ENCODE measurements at places on chromosomes 2 and 18. TPM values are rescaled to one million over a fixed set of nuclear protein-coding genes. Genes with fewer than 3 reads are reported as not detected.

DNA sequence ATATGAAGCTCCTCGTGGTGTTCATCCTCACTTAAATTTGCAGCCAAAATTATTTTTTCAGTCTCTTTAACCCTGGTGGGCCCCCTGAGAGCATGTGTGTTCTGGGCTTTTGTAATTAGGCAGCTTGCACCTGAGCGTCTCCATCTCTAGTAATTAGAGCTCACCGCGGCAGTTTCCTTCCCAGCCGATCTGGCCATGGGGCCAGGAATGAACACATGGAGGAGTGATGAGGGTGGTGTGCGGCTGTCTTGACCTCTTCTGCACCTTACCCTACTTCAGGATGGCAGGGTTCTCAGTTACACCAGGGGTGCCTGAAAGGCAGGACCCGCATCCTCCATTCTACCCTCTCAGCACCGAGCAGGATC lies 98.5 kb downstream of the AFF3 start:
- DNase-seq: no peak
- H3K27ac ChIP-seq: peak overlapping the region; percentile 6
- peaks cover 77% of the 10 kb centered on the region for H3K4me1 ChIP-seq
- H3K36me3 ChIP-seq: peaks cover 5% of the 10 kb centered on the region
- H3K4me3 ChIP-seq: no peak overlapping the region

DNA sequence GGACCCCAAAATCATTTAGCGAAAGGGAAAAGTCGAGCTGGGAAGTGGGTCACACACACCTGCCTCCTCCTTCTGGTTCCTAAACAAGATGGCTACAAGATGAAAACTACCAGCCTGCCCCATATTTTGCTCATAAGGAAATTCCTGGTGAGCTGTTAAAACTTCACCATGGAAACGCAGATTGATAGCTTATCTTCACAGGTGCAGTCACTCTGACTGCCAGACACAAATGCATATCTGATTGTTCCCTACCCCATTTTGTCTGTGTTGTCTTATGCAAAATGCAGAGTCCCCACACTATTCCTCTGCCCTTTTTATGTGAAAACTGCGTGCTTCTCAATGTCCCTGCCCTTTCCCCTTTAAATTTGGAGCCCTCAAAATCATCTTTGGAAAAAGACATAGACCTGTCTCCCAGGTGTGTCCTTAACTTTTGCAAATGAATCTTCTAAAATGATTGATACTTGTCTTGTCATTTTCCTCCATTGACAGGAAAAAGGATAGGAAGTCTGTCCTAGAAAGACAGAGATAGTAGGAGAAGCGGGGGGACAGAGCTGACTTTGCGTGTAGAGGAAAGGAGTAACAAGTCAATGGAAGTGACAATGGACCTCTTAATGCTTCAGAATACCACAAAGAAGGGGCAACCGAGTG lies 38.9 kb upstream of the THOC1 start:
- no peak overlapping the region for H3K27ac ChIP-seq
- peaks cover 1% of the 10 kb centered on the region for H3K36me3 ChIP-seq
- H3K4me3 ChIP-seq: no peak overlapping the region
- H3K4me1 ChIP-seq: no peaks in the 10 kb centered on the region

DNA sequence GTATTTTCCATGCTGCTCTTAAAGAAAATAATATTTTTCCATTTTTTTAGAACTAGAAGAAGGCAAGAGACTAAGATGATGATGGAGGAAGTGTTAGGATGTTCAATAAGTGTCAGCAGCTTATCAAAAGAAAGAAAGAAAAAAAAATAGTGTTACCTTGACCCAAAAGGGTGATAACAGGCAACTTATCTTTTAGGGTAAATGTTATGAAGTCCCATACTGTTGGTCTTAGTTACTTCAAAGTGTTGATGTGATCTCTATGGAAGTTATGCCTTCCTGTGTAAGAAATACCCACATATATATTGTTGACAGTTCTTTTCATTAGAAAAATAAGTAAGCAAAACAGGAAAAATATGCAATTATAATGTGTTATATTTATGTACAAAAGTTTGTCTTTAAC lies 143.5 kb downstream of the OTX1 start:
- H3K36me3 ChIP-seq: peaks cover 3% of the 10 kb centered on the region
- DNase-seq: no peak
- H3K4me1 ChIP-seq: no peaks in the 10 kb centered on the region
- H3K27me3 ChIP-seq: no peaks in the 10 kb centered on the region
- no peak overlapping the region for H3K4me3 ChIP-seq

GRCh38 chr2:232532419-232532818 lies 6.5 kb downstream of the CHRND start:
- H3K36me3 ChIP-seq: no peaks in the 10 kb centered on the region
- DNase-seq: peak; percentile 36
- no peaks in the 10 kb centered on the region for H3K4me1 ChIP-seq
- H3K27ac ChIP-seq: no peak overlapping the region

GRCh38 chr2:189253836-189254235 lies 74.3 kb upstream of the COL5A2 start:
- no peak overlapping the region for H3K4me3 ChIP-seq
- H3K4me1 ChIP-seq: peaks cover 45% of the 10 kb centered on the region
- H3K27ac ChIP-seq: peak overlapping the region; percentile 83
- no peaks in the 10 kb centered on the region for H3K27me3 ChIP-seq

GRCh38 chr2:174051741-174052583 lies 86.8 kb upstream of the SP3 start:
- H3K36me3 ChIP-seq: no peaks in the 10 kb centered on the region
- DNase-seq: no peak
- no peaks in the 10 kb centered on the region for H3K27me3 ChIP-seq
- no peak overlapping the region for H3K27ac ChIP-seq

GRCh38 chr2:121028577-121028976 lies 256.4 kb downstream of the TFCP2L1 start:
- no peaks in the 10 kb centered on the region for H3K4me1 ChIP-seq
- no peak overlapping the region for H3K27ac ChIP-seq
- peaks cover 35% of the 10 kb centered on the region for H3K27me3 ChIP-seq
- H3K4me3 ChIP-seq: no peak overlapping the region
- peaks cover 8% of the 10 kb centered on the region for H3K36me3 ChIP-seq
- DNase-seq: no peak

DNA sequence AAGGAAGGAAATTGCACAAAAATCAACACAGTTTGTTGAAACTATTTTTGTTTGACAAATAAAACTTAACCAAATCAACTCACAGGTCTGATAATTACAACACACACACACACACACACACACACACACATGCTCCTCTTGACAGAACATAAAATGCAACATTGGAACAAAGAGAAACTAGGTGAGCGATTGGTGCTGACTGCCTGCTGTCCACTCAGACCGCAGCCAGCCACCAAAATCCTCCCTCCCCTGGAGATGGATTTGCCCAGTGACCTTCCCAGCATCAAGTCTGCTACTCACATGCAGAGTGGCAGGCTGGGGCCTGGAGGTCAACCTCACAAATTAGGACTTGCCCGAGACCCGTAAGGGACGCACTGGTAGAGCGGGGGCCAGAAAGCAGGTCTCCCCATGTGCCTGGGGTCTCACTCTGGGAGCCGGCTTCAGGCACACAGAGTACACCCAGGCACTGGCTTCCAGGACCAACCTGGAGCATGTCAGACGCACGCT lies 61.4 kb downstream of the DIPK1C start:
- H3K27me3 ChIP-seq: peaks cover 16% of the 10 kb centered on the region
- H3K27ac ChIP-seq: no peak overlapping the region
- peak overlapping the region; percentile 10 for H3K4me3 ChIP-seq
- peaks cover 14% of the 10 kb centered on the region for H3K4me1 ChIP-seq
- no peaks in the 10 kb centered on the region for H3K36me3 ChIP-seq

- no peaks in the 10 kb centered on the region for H3K4me1 ChIP-seq
- H3K36me3 ChIP-seq: peaks cover 3% of the 10 kb centered on the region
- H3K27ac ChIP-seq: no peak overlapping the region
- peaks cover 11% of the 10 kb centered on the region for H3K27me3 ChIP-seq
- no peak for DNase-seq
- H3K4me3 ChIP-seq: no peak overlapping the region
Measured at GRCh38 chr2:238586931-238587775, 160.4 kb downstream of the ASB1 start.

DNA sequence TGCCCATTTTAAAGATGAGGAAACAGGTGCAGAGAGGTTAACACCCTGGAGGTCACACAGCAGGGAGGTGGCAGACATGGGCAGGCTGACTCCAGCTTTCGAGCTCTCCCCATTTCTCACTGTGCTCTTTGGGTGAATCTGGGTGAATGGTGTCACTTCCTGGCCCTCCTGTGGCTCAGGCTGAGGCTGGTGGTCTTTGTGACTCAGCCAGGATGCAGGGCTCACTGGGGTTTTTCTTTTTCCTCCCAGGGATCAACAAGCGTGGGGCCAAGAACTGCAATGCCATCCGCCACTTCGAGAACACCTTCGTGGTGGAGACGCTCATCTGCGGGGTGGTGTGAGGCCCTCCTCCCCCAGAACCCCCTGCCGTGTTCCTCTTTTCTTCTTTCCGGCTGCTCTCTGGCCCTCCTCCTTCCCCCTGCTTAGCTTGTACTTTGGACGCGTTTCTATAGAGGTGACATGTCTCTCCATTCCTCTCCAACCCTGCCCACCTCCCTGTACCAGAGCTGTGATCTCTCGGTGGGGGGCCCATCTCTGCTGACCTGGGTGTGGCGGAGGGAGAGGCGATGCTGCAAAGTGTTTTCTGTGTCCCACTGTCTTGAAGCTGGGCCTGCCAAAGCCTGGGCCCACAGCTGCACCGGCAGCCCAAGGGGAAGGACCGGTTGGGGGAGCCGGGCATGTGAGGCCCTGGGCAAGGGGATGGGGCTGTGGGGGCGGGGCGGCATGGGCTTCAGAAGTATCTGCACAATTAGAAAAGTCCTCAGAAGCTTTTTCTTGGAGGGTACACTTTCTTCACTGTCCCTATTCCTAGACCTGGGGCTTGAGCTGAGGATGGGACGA lies 13.2 kb downstream of the ITM2C start:
- no peaks in the 10 kb centered on the region for H3K4me1 ChIP-seq
- H3K27me3 ChIP-seq: no peaks in the 10 kb centered on the region
- no peak overlapping the region for H3K27ac ChIP-seq
- no peak overlapping the region for H3K4me3 ChIP-seq
- H3K36me3 ChIP-seq: peaks cover 21% of the 10 kb centered on the region

GRCh38 chr2:3377279-3377611 lies 373 bp downstream of the EIPR1 start:
- peaks cover 44% of the 10 kb centered on the region for H3K4me1 ChIP-seq
- no peaks in the 10 kb centered on the region for H3K27me3 ChIP-seq
- DNase-seq: no peak
- peaks cover 4% of the 10 kb centered on the region for H3K36me3 ChIP-seq
- H3K27ac ChIP-seq: peak overlapping the region; percentile 97

GRCh38 chr2:141316606-141317005 lies 814.2 kb downstream of the LRP1B start:
- H3K36me3 ChIP-seq: no peaks in the 10 kb centered on the region
- H3K27ac ChIP-seq: no peak overlapping the region
- H3K27me3 ChIP-seq: no peaks in the 10 kb centered on the region

- DNase-seq: no peak
- H3K27ac ChIP-seq: no peak overlapping the region
- H3K4me1 ChIP-seq: peaks cover 23% of the 10 kb centered on the region
- no peaks in the 10 kb centered on the region for H3K36me3 ChIP-seq
Measured at GRCh38 chr2:148754864-148755263, 110.3 kb downstream of the EPC2 start.

GRCh38 chr18:9038277-9038871 lies 64.1 kb upstream of the NDUFV2 start:
- no peaks in the 10 kb centered on the region for H3K36me3 ChIP-seq
- no peaks in the 10 kb centered on the region for H3K27me3 ChIP-seq
- H3K4me1 ChIP-seq: peaks cover 6% of the 10 kb centered on the region
- peak overlapping the region; percentile 27 for H3K27ac ChIP-seq
- no peak overlapping the region for H3K4me3 ChIP-seq

DNA sequence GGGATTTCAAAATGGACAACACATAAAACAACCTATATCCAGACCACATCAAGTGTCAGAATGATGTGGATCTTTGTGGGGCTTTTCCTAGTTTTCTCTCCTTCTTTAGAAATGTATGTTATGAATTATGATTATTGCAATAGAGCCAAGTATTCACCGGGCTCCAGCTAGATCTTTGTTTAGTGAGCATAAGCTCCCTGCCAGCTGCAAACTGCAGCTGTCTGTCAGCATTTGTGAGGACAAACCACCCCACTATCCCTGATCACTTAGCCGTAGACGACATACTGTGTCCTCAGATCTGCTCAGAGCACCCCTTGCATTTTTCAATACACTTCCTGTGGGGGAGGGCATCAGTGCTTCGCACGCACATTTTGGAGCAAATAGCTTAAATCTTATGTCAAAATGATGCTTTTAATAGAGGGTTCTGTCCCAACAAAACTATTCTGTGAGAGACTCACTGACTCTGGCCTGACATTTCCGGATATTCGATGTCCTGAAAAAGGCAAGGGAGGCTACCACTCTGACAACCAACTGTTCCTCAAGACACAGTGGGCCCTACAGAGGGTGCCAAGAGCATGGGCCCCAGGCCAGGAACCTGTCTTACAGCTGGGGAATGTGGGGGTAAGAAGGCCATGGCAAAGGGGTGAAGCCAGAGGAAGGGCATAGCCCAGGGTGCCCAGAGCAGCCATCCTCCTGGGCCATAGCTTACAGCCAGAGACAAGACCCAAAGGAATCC lies 346.0 kb downstream of the ARHGAP15 start:
- H3K27ac ChIP-seq: peak overlapping the region; percentile 89
- DNase-seq: no peak
- no peaks in the 10 kb centered on the region for H3K27me3 ChIP-seq
- no peak overlapping the region for H3K4me3 ChIP-seq
- peaks cover 41% of the 10 kb centered on the region for H3K4me1 ChIP-seq

- H3K4me1 ChIP-seq: peaks cover 81% of the 10 kb centered on the region
- H3K4me3 ChIP-seq: peak overlapping the region; percentile 59
- no peak for DNase-seq
- H3K27me3 ChIP-seq: no peaks in the 10 kb centered on the region
- peaks cover 19% of the 10 kb centered on the region for H3K36me3 ChIP-seq
Measured at GRCh38 chr2:100011272-100011731, 131.1 kb downstream of the AFF3 start.

- no peak overlapping the region for H3K4me3 ChIP-seq
- DNase-seq: no peak
- no peaks in the 10 kb centered on the region for H3K36me3 ChIP-seq
- H3K27me3 ChIP-seq: peaks cover 2% of the 10 kb centered on the region
Measured at GRCh38 chr18:46319783-46320182, 215.6 kb downstream of the HAUS1 start.

- no peaks in the 10 kb centered on the region for H3K36me3 ChIP-seq
- H3K4me3 ChIP-seq: no peak overlapping the region
- DNase-seq: no peak
- H3K27me3 ChIP-seq: no peaks in the 10 kb centered on the region
- H3K4me1 ChIP-seq: peaks cover 29% of the 10 kb centered on the region
Measured at GRCh38 chr2:223954401-223954800, 2.9 kb upstream of the MRPL44 start.

Gene CROCC2
- not detected for total RNA-seq

Gene NFE2L2
- 65.7 TPM for total RNA-seq

Gene DGUOK
- total RNA-seq: 58.1 TPM

Gene MYL12B
- total RNA-seq: 327 TPM

Gene HDAC4
- total RNA-seq: 27.0 TPM

Gene CCDC121
- 2.7 TPM for total RNA-seq
